ENCODE measurements at places on chromosomes 13 and 19.

DNA sequence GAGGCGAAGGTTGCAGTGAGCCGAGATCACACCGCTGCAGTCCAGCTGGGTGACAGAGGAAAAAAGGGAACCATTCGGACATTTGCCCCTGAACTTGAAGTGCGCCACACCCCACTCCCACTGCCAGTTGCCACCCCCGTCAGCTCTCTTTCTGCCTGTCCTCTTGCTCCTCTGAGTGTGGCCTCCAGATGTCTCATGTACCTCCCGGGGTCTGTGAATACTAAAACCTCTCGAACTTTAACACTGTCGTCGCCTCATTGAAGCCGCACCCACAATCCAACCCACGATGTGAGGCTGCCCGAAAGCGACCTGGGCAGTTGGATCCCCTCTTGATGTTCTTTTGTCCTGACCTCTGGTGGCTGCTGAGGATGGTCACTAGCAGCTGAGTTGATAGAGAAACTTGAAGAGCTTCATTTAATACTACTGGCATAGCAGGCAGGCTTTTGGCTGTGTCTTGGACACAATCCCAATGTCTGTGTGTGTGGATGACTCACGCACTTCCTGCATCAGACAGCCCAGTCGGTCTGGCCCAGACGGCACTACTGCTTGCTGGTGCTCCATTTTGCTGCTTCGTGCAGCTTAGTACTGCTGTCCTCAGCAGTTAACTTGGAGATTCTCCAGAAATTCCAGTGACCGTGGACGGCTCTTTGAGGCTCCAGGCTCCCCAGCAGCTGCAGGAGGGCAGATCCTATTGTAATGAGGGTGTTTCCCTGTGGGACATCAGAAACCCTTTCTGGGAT is 4.2 kb downstream of the FPR3 start:
- DNase-seq: no peak

GRCh38 chr19:19207637-19208572 is 3.9 kb upstream of the NCAN start:
- DNase-seq: no peak

DNA sequence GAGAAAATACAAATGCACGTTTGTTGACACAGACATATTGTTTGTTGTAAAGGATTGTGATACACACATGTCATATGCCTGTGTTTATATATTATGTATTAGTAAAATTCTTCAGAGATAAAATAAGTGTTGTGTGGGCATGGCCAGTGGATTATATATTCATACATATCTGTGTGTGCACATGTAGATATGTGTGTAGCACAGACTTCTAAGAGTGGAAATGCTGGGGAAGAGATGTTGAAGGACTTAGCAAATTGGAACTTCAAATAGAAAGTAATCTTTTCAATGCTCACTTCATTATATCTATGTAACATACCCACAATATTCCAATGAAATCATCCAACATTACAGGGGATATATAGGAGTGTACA is 413.2 kb downstream of the LMO7 start:
- no peak for DNase-seq

GRCh38 chr19:6528544-6529121 is 2.2 kb upstream of the TNFSF9 start:
- no peak for DNase-seq

GRCh38 chr19:6696239-6696820 is 24.1 kb downstream of the C3 start:
- no peak for DNase-seq

GRCh38 chr13:92136449-92137155 is 738.2 kb downstream of the GPC5 start:
- no peak for DNase-seq

DNA sequence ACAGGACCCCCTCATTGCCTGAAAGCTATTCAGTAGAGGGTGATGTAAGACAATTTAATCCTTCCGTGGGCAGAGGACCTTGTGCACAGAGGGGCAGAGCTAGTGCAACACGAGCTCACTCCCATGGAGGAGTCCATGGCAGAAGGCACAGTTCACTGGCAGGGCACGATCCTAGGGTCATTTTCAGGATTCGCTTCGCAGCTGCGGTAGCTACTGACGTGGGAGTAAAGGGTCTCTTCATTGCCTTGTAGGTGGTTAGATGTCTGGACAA is 207.8 kb downstream of the FOXO1 start:
- DNase-seq: no peak

DNA sequence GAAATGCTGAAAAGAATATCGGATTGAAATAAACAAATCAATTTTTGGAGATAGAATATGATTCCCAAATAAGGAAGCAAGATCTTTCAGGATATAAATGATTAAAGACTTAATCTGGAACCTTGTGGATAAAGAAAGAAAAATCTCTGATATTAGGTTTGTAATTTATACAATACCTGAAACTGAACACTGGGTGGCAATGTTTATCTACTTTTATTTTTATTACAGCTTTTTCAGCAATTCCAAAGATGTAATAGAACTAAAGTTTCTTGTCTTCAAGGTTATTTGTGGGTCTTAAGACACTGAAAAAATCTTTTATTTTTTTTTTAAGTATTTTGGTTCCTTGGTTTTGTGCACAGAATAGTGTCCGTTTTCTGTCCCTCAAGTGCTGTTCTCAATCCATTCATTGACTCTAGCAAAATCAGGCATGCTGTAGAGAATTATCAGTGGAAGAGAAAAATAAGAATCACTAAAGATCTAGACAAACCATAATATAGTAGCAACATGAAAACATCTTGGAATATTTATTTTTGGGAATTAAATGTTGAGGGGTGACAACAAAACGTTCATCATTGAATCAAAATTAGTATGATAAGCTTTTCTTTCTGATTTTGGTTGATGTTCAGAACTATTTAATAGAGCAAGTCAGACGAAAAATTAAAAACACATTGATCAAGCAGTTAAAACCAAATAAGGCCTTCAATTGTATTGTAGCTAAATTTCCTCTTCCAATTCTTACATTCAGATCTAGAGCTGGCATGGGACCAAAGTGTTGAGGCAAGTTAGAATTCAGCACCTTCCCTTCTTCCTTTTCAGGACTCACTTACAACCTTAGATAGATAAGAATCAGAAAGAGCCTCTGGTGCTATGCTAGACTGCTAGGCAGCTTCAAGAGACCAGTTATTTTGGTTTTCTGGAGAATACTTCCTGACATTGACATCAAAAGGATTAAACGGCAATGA is 704.4 kb upstream of the PCDH20 start:
- no peak for DNase-seq

DNA sequence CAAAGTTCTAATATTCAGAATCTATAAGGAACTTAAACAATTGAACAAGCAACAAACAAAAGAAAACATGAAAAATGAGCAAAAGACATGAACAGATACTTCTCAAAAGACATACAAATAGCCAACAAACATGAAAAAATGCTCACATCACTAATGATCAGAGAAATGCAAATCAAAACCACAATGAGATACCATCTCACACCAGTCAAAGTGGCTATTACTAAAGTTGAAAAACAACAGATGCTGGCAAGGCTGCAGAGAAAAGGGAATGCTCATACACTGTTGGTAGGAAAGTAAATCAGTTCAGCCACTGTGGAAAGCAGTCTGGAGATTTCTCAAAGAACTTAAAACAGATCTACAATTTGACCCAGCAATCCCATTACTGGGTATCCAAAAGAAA is 74.3 kb downstream of the CRYL1 start:
- no peak for DNase-seq

- no peak for DNase-seq
Measured at GRCh38 chr19:28443361-28443760, 769.6 kb downstream of the UQCRFS1 start.

GRCh38 chr13:105679838-105680237 is 855.6 kb downstream of the EFNB2 start:
- DNase-seq: no peak

- no peak for DNase-seq
Measured at GRCh38 chr13:23447927-23448326, 14.4 kb upstream of the SACS start.

DNA sequence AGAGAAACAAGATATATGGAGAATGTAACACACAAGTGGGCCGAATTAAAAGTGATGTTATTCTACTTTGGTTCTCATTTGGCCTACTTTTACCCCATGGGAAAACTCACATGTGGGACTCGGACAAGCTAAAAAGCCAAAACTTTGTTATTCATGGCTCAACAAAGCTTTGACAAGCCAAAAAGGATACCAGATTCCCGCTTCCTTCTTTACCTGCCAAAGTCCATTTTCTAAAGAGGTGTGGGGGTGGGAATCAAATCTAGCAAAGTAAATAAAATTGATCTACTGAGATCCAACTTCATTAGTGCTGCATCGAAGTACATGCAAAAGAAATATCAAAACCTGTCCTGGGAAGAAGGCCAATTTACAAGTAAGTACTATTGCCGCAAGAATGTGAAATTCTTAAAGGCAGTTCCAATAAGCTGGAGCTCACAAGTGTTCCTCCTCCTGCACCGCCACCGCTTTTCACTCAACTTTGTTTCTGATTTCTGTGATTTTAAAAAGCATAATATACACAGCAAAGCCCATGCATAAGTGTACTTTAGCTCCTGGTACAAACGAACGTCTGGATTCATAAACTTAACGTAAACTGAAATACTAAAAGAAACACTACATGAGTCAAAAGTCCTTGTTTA is 1.1 kb downstream of the LNX2 start:
- DNase-seq: no peak

- DNase-seq: no peak
Measured at GRCh38 chr13:93407551-93407950, 180.9 kb downstream of the GPC6 start.

- DNase-seq: no peak
Measured at GRCh38 chr19:19946226-19946625, 45.5 kb downstream of the ZNF93 start.

DNA sequence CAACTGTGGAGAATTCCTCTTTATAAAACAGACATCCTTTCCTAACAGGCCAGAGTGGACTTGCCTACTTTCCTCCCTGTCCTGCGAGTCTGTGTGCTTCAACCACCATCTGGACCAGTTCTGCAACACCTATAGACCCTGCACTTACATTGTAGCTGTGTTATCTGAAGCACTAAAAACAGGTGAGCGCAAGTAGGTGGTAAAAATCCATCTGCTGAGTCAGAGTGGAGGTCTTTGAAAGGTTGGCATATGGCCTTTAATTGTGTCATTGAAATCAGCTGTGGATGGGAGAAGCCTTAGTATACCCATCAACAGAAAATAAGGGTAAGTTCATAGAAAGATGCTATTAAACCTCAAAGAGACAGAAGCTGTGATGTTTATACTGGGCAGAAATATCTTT is 7.6 kb upstream of the NALCN start:
- no peak for DNase-seq

DNA sequence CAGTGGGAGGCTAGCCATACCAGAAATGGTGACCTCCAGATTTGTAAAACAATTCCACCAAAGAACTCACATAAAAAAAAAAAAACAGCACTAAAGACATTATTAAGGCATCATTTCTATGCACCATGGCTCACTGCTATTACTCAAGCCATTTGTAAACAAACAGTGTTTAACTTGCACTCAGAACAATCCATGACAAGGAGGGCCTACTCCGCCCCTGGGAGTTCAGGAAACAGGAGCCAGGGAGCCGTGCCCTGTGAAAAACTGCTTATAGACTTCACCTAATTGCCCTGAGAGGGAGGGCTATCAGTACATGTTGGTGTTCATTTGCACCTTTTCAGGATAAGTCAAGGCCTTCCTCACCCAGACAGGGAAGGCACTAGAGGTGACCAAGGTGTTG is 103.2 kb downstream of the ZNF429 start:
- DNase-seq: no peak

GRCh38 chr13:30353471-30354215 is 46.3 kb upstream of the KATNAL1 start:
- no peak for DNase-seq

GRCh38 chr13:33682020-33682564 is 135.9 kb upstream of the RFC3 start:
- no peak for DNase-seq

GRCh38 chr13:47215736-47216135 is 318.9 kb upstream of the HTR2A start:
- DNase-seq: no peak

DNA sequence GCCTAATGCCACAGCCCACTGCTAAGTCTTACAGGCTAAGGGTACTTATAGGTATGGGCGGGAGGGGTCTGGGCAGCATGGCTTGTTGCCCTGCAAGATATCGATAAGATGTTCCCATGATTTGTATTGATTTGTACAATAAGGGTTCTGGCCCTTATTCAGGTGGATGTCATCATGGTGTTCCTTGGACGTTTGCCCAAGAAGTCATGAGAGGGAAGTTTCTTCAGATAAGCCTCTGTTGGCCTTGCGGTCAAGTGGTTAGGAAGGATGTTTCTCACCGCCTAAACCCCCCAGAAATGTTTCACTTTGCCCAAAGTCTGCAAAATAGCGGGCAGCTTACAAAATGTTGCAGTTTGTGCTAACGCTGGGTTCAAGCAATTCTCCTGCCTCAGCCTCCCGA is 7.3 kb downstream of the PARP4 start:
- no peak for DNase-seq

GRCh38 chr13:31904941-31905824 is 126.4 kb upstream of the FRY start:
- DNase-seq: no peak

DNA sequence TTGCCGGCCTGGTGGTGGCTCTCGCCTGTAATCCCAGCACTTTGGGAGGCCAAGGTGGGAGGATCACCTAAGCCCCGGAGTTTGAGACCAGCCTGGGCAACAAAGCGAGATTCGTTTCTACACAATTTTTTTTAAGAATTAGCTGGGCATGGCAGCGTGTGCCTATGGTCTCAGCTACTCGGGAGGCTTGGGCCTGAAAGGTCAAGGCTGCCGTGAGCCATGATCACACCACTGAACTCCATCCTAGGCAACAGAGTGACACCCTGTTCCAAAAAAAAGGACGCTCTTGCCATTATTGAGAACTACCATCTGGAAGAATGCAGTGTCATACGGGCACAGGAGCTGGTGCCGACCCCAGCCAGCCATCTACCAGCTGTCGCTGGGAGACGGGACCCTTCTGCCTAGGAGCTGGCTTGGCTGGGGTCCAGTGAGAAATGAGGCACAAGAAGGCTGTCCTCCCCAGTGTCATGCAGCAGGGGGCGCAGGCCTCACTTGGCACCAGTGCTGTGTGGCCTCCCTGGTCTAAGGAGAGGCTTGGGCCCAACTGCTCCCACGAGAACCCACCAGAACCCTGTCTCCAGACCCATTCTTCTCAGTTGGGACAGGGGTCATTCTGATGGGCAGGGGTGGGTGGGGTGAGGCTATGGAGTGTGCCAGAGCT is 12.2 kb upstream of the RELB start:
- DNase-seq: peak; percentile 37

GRCh38 chr13:34044041-34044440 is 226.1 kb downstream of the RFC3 start:
- no peak for DNase-seq

GRCh38 chr13:104105418-104106355 is 1039.5 kb upstream of the SLC10A2 start:
- DNase-seq: no peak

- DNase-seq: no peak
Measured at GRCh38 chr13:84873951-84874350, 925.3 kb downstream of the SLITRK6 start.

DNA sequence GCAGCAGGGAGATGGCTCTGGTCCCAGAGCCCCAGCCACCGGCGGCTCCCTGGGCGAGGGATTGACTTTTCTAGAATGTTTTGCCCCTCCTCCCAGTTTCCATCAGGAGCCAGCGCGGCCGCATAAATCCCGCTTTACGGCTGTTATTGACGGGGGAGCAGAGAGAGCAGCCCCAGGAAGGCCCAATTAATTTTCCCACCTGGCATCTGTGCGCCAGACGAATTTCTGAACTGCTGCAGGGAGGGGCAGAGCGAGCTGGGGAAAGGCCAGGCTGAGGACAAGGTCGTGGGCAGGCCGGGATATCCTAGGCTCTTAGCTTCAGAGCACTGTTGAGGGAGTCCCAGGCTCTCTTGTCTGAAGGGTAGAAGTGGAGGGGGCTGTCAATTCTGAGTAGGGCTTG is 24.7 kb downstream of the ZNRF4 start:
- DNase-seq: no peak

GRCh38 chr19:35986664-35987570 is 8.1 kb upstream of the SDHAF1 start:
- DNase-seq: no peak
